ENCODE measurements at places on chromosomes 2 and 18.

DNA sequence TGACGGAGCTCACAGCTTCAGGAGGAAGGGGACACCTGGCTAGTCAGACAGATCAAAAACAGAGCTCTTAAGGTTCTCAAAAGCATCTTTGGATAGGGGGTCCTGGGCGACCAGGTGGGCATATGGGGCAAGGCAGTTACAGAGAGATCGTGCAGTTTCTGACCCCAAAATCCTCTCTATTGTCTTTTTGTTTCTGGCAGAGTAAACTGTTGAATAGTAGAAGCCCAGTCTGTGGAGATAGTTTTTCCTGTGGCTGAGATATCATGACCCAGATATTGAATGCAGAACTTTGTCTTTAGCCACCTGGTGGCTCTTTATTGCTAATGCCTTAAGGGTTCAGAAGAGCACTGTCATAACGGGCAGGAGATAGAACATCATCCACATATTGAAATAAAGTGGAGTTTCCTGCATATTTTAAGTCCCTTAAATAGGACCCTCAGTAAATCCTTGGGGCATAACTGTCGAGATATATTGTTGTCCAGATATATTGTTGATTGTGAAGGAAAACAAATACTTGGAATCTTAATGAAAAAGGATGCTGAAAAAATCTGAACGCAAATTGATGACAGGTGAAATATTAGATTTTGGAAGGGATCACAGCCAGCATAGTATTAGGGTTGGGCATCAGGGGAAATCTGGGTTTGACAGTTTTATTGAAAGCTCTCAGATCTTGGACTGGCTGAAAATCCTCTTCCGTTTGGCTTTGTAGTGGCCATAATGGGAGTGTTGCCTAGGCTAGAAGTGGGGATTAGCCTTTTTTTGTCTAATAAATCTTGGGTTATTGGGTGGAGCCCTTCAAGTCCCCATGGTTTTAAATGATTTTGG is 14.1 kb upstream of the ZDBF2 start:
- DNase-seq, result no peak

GRCh38 chr18:79377187-79377891 is 18.4 kb upstream of the NFATC1 start:
- no peak for DNase-seq

GRCh38 chr2:185208261-185208660 is 530.3 kb upstream of the FSIP2 start:
- no peak for DNase-seq

DNA sequence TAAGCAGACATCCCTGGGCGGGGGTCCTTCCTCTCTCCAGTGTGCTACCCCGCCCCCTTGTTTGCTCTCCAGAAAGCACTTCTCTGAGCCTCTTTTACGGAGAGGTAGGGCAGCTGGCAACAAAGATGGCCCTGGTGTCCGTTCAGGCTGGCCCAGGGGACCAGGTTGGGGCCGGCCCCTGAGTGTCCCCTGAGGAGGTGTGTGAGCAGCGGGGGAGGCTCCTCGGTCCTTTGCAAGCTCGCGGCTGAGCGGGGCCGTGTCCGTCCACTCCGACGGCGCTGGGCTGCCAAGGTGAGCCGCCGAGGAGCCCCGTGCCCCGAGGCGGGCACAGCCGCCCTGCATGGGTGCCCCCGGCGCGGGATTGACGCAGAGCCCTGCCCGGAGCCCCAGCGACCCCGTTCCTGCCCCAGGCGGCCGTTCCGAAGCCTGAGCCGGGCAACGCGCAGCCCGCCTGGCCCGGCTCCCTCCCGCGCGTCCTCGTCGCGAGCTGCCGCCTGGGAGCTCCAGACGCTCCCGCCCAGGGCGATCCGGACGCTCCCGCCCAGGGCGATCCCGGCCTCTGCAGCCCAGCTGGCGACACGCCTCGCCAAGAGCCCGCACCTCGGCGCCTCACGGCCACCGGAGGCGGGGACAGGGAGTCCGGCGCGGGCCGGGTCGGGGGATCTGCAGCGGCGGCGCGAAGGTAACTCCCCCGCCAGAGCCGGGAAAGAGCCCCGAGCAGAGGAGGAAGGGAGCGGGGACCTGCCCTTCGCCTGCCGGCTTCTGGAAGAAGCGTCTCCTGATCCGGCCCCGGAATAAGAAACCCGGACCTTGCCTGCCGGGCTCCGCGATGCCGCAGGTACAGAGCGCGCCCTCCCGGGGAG is at the start of gene PROKR1:
TSS of gene PROKR1 (plus strand) at position 569 of the 863 bp plus-strand sequence. CDS start 2,243 bp downstream, outside the sequence.
- DNase-seq, result no peak

GRCh38 chr18:54720620-54721019 is 107.7 kb upstream of the RAB27B start:
- no peak for DNase-seq

GRCh38 chr18:67337696-67338095 is 178.8 kb downstream of the DSEL start:
- DNase-seq, result no peak

GRCh38 chr18:31566576-31567306 is 24.9 kb upstream of the TTR start:
- no peak for DNase-seq

GRCh38 chr18:4412286-4412685 is 42.8 kb downstream of the DLGAP1 start:
- no peak for DNase-seq

GRCh38 chr2:7633566-7634153 is 716.4 kb downstream of the RNF144A start:
- DNase-seq, result no peak

DNA sequence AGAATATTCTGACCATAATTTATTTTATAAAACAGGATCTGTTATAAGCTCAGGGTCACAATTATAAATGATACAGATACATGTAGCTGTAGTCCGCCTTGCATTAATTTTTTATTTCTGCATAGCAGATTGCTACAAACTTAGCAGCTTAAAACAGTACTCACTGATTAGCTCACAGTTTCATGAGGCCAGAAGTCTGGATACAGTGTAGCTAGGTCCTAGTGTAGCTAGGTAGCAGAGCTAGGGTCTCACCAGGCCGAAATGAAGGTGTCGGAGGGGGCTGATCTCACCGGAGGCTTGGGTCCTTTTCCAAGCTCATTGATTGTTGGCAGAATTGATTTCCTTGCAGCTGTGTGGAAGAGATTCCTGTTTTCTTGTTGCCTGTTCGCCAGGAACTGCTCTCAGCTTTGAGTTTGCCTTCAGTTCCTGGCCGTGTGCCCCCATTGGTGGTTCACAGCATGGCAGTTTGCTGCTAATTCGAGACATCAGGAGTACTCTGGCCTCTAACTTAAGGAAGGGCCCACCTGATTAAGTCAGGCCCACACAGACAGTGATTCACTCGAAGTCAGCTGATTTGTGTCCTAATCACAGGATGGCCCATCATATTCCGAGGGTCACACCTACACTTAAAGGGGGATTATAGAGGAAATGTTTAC is 18.4 kb downstream of the NAPG start:
- DNase-seq, result no peak

GRCh38 chr18:57437766-57438671 is 2.8 kb downstream of the ONECUT2 start:
- DNase-seq, result peak; percentile 45

GRCh38 chr2:145460112-145460511 is 940.2 kb upstream of the ZEB2 start:
- no peak for DNase-seq

DNA sequence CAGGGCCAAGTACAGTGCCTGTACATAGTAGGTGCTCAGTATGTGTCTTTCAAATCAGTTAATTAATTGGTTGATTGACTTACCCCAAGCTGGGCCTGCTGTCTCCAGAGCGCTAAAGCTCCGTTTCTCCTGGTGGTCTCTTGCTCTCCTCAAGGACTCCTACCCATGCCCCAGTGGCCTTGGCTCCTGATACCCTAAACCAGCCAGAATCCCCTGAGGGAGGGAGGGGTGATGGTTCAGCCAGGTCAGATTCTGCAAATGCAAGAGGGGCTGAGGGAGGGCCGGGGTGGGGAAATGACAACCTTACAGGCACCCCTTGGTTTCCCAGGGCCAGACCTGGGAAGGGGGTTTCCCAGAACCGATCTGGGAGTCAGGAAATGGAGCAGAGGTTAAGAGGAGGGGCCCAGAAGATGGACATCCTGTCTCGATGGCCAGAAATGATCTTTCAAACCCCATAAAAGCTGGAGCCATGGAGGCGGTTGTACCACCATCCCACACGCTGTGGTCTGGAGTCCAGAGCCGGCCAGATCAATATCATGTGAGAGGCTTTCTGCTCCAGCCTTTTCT is 209.1 kb downstream of the TNS1 start:
- no peak for DNase-seq

- no peak for DNase-seq
These were observed 15.9 kb upstream of the C1QL2 start for GRCh38 chr2:119174216-119174992.

DNA sequence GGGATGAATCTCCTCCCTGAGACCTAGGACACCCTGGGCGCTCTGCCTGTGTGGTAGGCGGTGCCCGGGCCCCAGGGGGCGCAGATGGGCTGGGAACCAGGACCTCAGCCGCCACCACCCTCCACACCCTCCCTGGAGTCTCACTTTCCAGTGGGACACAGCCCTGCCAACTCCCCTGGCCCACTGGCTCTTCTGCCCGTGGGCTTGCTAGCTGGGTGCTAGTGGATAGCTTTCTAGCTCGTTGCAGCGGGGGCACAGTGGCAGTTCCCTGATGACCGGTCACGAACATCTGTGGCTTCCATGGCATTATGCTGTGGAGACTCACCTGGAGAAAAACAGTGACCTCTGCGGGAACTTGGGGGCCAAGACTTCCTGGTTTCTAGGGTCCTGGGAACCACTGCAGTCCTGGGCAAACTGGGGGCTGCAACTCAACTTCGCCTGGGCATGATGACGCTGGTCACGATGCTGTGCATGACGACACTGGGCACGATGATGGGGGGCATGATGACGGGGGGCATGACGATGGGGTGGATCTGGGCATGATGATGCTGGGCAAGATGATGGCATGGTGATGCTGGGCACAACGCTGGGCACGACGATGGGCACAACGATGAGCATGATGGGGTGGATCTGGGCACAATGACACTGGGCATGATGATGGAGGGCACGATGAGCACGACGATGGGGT is 31.0 kb upstream of the ALLC start:
- DNase-seq, result no peak

DNA sequence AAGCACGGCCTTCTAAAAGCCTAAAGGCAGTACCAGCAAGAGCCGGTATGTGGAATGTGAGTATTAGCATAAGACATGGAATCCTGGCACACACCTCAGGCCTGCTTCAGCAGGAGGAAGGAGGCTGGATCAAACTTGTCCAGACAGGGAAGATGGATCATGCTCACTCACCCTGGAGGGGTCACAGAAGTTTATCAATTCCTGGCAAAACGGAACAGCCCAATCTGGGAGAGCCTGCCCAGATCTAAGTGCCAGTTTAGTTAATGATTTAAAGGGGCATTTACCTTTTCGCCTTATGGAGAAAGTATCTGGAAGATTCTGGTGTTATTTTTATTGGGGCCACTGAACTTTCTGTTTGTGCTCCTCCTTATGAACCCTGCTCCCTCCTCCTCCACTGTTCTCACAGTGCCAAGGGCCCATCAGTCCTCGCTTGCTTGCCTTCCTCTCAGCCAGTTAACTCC is 58.3 kb upstream of the NFE2L2 start:
- no peak for DNase-seq

DNA sequence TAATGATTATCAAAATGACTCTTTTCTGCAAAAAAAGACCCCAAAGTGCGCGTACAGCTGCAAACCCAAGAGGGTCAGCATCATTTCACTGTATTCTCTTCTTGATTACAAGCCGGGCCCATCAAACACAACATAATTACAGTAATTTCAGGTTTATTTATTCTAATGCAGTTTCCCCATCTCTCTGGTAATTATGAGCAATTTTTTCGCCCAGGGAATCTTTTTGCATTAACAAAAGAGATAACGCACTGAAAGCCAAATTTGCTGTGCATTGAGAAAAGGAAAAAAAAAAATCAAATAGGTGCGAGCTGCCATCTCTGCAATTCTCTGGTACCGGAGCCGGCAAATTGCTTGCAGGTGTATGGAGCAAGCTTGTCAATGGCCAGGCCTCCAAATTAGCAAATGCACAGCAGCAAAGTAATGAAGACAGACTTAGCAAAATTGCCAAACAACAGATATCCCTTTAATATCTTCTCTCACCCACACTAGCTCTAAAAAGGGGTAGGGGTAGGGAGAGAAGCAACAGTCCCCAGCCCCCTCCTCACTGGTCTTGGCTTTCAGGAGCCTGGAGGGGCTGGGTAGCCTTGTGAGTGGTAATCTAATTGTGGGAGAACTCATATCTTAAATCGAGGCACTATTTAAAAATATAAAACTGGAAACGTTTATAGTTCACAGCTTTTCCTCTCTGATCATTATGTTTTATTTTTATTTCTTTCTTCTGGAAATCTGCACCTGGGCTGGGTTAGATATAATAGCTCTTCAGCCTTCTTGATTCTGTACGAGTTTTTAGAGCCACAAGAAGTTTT is 6.7 kb downstream of the DLX1 start:
- no peak for DNase-seq

GRCh38 chr2:168241208-168241607 is 6.2 kb downstream of the STK39 start:
- DNase-seq, result no peak

DNA sequence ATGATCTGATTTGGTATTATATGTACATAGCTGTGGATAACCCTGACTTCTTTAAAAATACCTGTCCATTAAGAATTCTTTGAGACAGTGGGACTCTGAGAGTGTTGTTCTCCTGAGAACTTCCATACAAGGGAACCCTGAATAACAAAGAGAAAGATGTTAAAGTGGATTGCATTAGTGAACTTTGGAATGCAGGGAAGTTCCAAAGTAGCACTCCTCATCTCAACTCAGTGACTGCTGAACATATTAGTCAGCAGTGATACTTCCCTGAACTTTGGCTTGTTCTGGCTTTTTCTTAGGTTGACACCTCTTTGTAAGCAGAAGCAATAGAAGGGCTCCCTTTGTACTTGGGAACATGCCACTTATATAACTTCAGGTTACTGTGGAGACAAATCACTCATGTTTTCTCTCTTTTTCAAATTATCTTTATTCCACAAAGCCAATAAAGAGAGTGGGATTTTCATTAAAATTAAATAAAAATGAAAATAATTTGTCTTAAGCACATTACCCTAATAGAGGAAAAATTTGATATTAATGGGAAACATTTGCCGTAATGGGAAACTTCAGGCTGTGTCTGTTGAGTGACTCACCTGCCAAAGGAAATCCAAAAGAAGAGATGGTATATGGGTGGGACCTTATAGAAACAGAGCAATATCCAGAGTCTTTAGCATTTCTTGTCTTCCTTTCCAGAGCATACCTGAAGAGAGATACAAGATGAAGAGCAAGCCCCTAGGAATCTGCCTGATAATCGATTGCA is 33.3 kb downstream of the CFLAR start:
- DNase-seq, result no peak

GRCh38 chr2:130729322-130730299 is 741 bp downstream of the GPR148 start:
- no peak for DNase-seq

GRCh38 chr2:187719510-187719909 is 165.3 kb upstream of the TFPI start:
- no peak for DNase-seq
